Esophagus squamous epithelium (tissue), 5 donors: ENCODE measurements at places on chromosomes 16 and 17.

- no peak for DNase-seq
Measured at GRCh38 chr16:55842369-55843104, 9.6 kb upstream of the CES1 start.

- no peak for DNase-seq
Measured at GRCh38 chr17:36879027-36879426, 58.2 kb upstream of the LHX1 start.

GRCh38 chr17:67476787-67477335 lies 99.8 kb downstream of the PITPNC1 start:
- DNase-seq = no peak

DNA sequence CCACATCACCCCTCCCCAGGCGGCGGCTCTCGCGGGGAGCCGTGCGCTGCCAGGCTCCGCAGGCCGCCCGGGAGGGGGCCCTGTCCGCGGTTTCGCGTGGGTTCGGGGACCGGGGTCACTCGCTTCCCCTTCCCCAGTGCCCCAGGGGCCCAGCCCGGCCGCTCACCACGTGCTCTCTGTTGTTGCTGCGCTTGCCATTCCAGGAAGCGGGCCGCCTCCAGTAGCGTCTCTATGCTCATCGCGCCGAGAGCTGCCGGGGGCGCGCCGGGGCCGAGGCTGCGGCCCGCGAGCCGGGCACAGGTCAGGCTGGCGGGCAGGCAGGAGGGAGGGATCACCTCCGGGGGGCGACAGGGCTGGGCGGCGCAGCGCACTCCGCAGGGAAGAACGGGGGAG lies 390 bp downstream of the MNT start:
- DNase-seq = no peak

DNA sequence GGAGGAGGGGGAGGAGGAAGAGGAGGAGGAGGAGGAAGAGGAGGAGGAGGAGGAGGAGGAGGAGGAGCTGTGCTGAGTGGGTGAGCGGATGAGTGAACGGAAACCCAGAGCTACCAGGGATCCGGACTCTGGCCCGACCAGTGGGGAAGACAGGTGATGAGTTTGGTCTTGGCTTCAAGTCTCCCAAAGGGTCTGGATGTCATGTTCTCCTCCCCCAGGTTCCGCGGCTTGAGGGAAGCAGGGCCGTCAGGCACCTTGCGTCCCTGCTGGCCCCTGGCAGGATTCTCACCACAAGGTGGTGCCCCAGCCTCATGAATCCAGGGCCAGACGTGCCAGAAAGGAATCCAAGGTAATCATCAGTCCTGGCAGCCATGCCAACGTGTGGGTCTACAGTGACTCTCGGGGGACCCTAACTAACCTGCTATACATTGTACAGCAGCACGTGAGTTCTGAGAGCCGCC lies 13.5 kb upstream of the ABAT start:
- DNase-seq = no peak

GRCh38 chr16:28977703-28978662 lies 3.4 kb downstream of the SPNS1 start:
- DNase-seq = no peak

- no peak for DNase-seq
Measured at GRCh38 chr17:39972271-39972670, 8.3 kb upstream of the PSMD3 start.

- no peak for DNase-seq
Measured at GRCh38 chr16:84648595-84649510, 542 bp downstream of the KLHL36 start.

DNA sequence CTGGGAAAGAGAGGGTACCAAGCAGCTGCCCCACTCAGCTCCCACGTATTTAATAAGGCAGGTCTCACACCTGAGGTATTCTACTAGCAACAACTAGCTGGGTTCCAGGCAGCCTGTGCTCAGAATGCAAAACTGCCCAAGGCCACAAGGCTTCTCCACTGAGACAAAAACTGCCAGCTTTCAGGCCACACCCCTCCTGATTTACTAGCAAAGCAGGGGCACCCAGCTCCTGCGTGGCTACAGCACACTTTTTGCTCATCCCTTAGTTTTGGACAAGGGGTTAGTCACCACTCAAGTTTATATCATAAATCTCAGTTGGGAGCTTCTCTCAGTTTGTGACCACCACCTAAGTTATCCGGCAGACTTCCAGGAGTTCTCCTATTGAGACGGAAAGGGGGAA lies 494.6 kb downstream of the CDH11 start:
- no peak for DNase-seq

GRCh38 chr16:80147026-80147655 lies 393.7 kb upstream of the DYNLRB2 start:
- DNase-seq = no peak
